CD4-positive, alpha-beta T cell treated with Interleukin-6 at 100 ng/mL for 8 hours (primary cell): ENCODE measurements at places on chromosomes 5 and 9.

- no peak for DNase-seq
Measured at GRCh38 chr5:87151547-87151946, 116.1 kb upstream of the RASA1 start.

DNA sequence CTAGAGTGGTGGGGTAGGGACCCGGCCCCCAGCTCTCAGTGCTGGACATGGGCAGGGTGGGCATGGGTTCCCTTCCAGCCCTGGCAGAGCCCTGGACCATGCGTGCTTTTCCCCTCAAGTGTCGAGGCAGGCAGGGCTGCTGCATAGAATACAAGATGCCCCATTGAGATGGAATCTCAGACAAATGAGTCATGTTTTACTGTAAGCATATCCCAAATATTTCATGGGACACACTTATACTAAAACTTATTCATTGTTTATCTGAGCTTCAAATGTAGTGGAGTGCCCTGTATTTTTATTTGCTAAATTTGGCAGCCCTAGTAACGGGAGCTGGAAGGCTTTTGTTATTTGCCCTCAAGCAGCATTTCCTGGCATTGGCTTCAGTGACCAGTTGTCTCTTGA, 3.2 kb upstream of the RNU6ATAC start:
- DNase-seq = no peak

- DNase-seq = no peak
Measured at GRCh38 chr9:129052592-129052991, 16.2 kb downstream of the MIGA2 start.

GRCh38 chr9:5624655-5625054, 4.3 kb upstream of the RIC1 start:
- DNase-seq = no peak

DNA sequence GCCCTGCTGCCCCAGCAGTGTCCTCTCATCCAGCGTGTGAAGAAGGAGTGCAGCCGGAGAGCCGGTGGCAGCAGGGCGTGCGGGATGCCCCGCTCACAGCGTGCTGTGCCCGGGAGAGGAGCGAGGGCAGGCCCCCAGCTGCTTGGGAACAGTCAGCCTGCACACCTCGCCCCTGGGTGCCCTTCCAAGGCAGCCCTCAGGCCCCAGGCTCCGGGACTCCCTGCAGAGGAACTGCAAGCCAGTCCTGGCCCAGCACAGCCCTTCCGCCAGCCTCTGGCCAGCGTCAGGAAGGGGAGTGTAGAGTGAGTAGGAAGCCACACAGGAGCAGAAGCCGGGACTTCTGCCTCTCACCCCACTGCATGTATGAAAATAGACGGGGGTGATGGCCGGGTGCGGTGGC, 43.5 kb downstream of the ADAMTS2 start:
- no peak for DNase-seq

DNA sequence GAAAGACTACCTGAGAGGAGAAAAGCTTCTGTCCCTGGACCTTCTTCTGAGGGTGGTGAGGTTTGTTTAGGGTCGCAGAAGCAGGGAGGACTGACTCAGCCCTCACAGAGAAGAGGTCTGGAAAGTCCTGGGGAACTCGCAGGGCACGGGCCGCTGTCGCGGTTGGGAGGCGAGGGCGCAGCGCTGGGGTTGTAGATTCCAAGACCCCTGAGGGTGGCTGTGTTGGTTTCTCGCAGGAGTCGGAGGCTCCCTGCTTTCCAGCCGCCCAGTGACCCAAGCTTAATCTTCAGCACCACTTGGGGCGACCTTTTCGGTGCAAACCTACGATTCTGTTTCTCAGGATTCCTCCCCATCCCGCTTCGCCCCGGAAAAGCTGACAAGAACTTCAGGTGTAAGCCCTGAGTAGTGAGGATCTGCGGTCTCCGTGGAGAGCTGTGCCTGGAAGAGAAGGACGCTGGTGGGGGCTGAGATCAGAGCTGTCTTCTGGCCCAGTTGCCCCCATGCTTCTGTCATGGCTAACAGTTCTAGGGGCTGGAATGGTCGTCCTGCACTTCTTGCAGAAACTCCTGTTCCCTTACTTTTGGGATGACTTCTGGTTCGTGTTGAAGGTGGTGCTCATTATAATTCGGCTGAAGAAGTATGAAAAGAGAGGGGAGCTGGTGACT, 482 bp downstream of the SLC27A6 start:
- DNase-seq = no peak
